ENCODE measurements at places on chromosomes 5 and 9. TPM values are rescaled to one million over a fixed set of nuclear protein-coding genes. Genes with fewer than 3 reads are reported as not detected.

- no peak overlapping the region for H3K4me3 ChIP-seq
- H3K27me3 ChIP-seq, result no peaks in the 10 kb centered on the region
- H3K4me1 ChIP-seq, result peaks cover 2% of the 10 kb centered on the region
- no peak overlapping the region for H3K27ac ChIP-seq
- H3K36me3 ChIP-seq, result peaks cover 2% of the 10 kb centered on the region
- DNase-seq, result no peak
Measured at GRCh38 chr9:113238859-113239232, 17.5 kb downstream of the SLC31A1 start.

GRCh38 chr9:93675336-93676150, 99.2 kb downstream of the PHF2 start:
- H3K27me3 ChIP-seq, result no peaks in the 10 kb centered on the region
- H3K4me3 ChIP-seq, result no peak overlapping the region
- no peaks in the 10 kb centered on the region for H3K4me1 ChIP-seq
- peaks cover 13% of the 10 kb centered on the region for H3K36me3 ChIP-seq
- no peak overlapping the region for H3K27ac ChIP-seq
- peak; percentile 83 for DNase-seq

The CCL21 gene
- total RNA-seq, result not detected

The OR1J4 gene
- total RNA-seq, result not detected
